Thyroid gland (tissue), 4 donors: ENCODE measurements at places on chromosomes 11 and 22. TPM values are rescaled to one million over a fixed set of nuclear protein-coding genes. Genes with fewer than 3 reads are reported as not detected.

- DNase-seq, result no peak
Observed at GRCh38 chr11:77530879-77531278, 57.0 kb upstream of the PAK1 start.

- no peak for DNase-seq
Observed at GRCh38 chr22:48083502-48083901, 1321.1 kb downstream of the TBC1D22A start.

DNA sequence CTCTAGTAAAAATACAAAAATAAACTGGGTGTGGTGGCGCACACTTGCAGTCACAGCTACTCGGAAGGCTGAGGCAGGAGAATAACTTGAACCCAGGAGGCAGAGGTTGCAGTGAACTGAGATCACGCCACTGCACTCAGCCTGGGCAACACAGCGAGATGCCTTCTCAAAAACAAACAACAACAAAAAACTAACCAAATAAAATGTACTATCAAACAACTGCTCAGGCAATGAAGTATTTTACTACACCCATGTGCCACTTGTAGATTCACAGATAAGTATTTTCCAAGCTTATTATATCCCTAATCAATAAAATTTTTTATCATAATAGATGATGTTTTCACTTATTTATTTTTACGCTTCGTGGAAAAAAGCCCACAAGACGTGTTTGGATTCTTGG lies 924 bp downstream of the C11orf65 start:
- no peak for DNase-seq

GRCh38 chr22:38016182-38017151 lies 32.1 kb upstream of the SOX10 start:
- DNase-seq, result peak; percentile 72

- DNase-seq, result no peak
Observed at GRCh38 chr22:37632174-37633088, 7.0 kb upstream of the SH3BP1 start.

- DNase-seq, result peak; percentile 32
Observed at GRCh38 chr11:12088047-12088481, 22.3 kb upstream of the MICAL2 start.

GRCh38 chr11:62044639-62045121 lies 77.2 kb upstream of the FTH1 start:
- DNase-seq, result no peak

DNA sequence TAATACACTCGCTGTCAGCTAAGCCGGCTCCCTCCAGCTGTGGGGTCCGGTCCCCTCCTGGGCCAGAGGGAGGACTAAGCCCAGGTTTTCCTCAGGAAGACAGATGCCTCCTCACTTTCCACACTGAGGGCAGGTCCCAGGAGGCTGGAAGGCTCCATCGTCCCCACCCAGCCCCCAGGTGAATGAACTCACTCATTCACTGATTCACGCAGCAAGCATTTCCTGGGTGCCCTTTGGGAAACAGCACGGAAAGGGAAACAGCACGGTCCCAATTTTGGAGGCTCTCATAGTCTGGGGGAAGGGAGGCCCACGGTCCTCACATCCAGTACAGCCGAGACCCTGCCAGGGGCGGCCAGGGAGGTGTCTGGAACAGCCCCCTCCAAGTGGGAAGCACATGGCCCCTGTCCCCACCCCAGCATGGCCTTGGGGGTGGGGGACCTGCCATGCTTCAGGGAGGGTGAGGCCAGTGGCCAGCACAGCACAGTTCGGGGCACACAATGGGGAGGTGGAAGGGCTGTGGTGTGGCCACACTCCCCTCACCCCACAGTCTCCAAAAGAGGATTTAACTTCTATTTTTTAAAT lies 9.3 kb upstream of the TH start:
- DNase-seq, result no peak

GRCh38 chr22:19852177-19852781 lies 2.4 kb downstream of the GNB1L start:
- no peak for DNase-seq

Gene EIF3F
- 187 TPM for total RNA-seq

GRCh38 chr11:57219021-57219627 lies 17.9 kb downstream of the APLNR start:
- no peak for DNase-seq

GRCh38 chr11:15707971-15708370 lies 593.2 kb downstream of the INSC start:
- DNase-seq, result peak; percentile 50

GRCh38 chr22:37101311-37102066 lies 8.0 kb downstream of the TMPRSS6 start:
- DNase-seq, result no peak

Gene SCGB1A1
- total RNA-seq, result not detected

- no peak for DNase-seq
Observed at GRCh38 chr11:83764643-83765042, 478.5 kb upstream of the CCDC90B start.

DNA sequence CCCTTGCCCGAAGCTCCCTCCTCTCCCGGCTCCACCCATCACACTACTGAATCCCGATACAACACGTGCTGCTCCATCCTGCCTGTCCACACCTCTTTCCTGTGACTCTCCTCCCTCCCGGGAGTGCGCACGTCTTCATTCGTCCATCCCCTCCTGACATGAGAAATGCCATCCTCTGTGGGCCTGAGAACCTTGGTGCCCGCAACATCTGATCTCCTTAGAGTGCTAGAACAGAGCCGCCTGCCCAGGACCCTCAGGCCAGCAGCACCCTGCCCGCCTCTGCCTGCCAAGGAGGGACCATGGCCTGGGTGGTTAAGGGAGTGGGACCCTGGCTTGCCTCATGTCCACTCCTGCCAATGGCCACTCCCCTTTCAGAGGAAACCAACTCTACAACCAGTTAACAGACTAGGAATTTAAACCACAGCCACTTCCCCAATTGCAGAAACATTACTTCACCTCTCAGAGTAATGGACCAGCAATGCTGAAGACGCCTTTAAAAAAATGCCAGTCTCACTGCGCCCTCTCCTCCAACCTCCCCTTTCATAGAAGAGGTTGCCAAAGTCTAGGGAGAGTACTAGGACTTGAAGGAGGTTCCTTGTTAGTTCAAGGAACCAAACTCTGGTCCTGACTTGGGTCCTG lies 466.3 kb downstream of the OPCML start:
- DNase-seq, result no peak

- no peak for DNase-seq
Observed at GRCh38 chr11:2348986-2349385, 28.1 kb upstream of the CD81 start.

Gene RIMBP3C
- total RNA-seq, result 0.13 TPM

GRCh38 chr11:12167061-12168000 lies 56.9 kb downstream of the MICAL2 start:
- DNase-seq, result no peak

Gene MS4A4A
- total RNA-seq, result 4.1 TPM

DNA sequence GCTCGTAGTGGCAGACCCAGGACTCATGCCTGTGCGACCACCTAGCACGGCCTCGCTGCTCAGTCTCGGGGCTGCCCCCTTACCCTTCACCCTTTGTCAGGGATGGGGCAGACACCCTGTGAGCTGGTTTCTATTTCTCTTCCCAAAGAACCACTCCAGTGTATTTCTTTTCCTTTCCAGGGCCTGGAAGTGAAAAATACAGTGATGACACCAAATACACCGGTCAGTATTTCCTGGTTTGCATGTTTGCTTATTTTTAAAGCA lies 13.7 kb downstream of the TMEM121B start:
- no peak for DNase-seq

Gene SLC29A2
- 5.4 TPM for total RNA-seq

Gene CCDC89
- 2.2 TPM for total RNA-seq

GRCh38 chr11:117851852-117852251 lies 24.6 kb downstream of the FXYD6 start:
- no peak for DNase-seq

- DNase-seq, result no peak
Observed at GRCh38 chr22:25334162-25334490, 114.7 kb downstream of the CRYBB2 start.

- DNase-seq, result peak; percentile 97
Observed at GRCh38 chr11:129861702-129862522, 33.5 kb downstream of the NFRKB start.

GRCh38 chr11:32068134-32068870 lies 22.6 kb upstream of the RCN1 start:
- DNase-seq, result no peak

DNA sequence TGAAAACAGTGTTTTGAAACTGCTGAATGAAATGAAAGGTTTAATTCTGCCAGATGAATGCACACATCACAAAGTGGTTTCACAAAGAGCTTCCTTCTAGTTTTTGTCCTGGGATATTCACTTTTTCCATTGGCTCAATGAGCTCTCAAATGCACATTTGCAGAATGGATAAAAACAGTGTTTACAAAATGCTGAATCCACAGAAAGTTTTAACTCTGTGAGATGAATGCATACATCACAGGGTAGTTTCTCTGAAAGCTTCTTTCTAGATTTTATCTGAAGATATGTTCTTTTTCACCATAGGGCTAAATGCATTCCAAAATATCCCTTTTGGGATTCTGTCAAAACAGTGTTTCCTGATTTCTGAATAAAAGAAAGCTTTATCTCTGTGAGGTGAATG lies 237.6 kb downstream of the OR4A5 start:
- no peak for DNase-seq

DNA sequence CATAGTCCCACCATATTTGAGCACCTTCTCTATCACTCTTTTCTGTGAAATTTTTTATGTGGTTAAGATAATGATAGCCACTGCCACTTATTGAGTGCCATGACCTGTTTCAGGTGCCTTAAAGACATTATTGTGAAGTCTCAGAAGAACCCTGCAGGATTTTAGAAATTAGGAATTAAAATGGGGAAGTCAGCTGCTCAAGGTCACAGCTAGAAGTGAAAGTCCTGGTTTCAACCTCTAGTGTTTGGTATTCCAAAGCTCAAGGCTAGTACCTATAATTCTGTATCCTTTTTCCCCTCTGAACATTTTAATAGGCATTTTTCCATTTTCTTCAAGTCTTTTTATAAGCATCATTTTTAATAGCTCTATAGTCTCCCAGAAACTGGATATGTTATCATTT lies 9.0 kb upstream of the RRM1 start:
- no peak for DNase-seq

Gene B4GALNT4
- 0.98 TPM for total RNA-seq

- DNase-seq, result no peak
Observed at GRCh38 chr11:78214331-78215194, 25.8 kb downstream of the USP35 start.

GRCh38 chr11:123040111-123040432 lies 21.9 kb downstream of the HSPA8 start:
- no peak for DNase-seq

DNA sequence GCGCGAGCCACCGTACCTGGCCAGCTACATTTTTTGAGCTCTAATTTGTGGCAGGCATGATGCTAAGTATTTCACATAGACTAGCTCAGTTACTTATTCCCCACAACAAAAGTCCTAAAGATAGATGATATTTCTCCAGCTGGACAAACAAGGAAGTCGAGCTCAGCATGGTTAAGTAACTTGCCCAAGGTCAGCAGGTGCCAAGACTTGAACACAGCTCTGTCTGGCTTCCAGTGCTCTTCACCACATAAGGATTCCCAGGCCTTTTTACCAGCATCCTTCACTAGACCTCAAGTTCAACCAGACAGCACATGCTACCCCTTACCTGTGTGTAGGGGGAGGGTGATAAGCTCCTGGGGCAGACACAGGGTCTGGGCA lies 177.3 kb upstream of the NCAM1 start:
- DNase-seq, result no peak

Gene MYBPC3
- not detected for total RNA-seq

- no peak for DNase-seq
Observed at GRCh38 chr22:28402539-28402938, 277.1 kb downstream of the TTC28 start.

DNA sequence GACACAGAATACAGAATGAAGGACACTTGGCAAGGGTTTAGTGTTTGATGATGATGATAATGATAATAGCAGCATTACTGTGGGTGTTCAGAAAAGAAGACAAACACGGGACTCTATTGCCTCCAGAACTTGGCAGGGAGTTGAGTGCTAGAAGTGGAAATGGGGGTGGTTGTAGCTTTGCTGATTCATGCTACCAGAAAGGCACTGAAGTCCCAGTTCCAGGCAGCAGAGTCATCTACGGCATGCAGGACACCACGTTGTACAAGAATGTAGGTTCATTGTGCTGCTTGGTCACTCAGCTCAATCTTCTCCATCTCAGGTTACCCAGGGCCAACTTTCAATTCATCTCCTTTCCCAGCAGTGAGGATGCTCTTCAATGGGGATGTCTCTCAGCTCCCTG lies 115.7 kb downstream of the NTM start:
- no peak for DNase-seq

GRCh38 chr11:121446752-121447156 lies 5.4 kb upstream of the SORL1 start:
- DNase-seq, result no peak

DNA sequence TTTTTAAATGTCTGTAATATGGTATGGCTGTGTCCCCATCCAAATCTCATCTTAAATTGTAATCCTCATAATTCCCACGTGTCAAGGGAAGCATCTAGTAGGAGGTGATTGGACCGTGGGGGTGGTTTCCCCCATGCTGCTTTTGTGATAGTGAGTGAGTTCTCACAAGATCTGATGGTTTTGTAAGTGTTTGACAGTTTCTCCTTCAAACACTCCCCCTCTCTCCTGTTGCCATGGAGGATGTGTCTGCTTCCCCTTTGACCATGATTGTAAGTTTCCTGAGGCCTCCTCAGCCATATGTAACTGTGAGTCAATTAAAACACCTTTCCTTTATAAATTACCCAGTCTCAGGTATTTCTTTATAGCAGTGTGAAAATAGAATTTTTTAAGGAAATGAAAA lies 31.1 kb upstream of the CD44 start:
- DNase-seq, result no peak
